ENCODE measurements at places on chromosomes 16 and 17.

- no peak for DNase-seq
Measured at GRCh38 chr17:57480438-57481196, 224.3 kb downstream of the MSI2 start.

GRCh38 chr16:47667956-47668355, 206.8 kb downstream of the PHKB start:
- DNase-seq = no peak

DNA sequence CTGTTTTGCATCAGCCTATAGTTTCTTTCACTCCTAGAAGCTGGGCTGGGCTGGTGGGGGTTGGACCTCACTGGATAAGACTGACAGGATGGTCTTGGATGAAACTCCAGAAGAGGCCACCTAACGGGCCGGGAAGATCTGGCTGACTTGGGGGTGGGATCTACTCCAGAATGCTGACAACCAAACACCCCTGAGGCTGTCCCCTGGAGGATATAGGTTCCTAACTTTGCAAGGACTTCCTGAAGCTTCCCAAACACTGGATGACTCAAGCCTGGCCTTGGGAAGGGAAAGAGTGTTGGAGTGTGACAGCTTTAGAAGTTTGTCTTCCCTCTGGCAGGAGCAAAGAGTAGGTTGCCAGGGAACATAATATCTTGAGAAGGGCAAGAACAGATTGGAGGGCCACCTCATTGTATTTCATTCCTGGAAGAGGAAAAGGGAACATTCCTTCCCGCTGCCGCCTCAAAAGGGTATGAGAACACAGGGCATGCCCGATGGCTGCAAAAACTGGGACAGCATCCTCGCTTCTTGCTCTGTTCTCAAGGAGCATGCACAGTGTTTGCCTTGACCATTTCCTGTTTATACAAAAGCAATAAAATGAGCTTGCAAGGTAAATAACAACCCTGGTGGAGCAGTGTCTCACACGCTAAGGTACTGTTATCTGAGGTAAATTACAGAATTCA, 6.8 kb upstream of the CYB5B start:
- no peak for DNase-seq

GRCh38 chr17:35404360-35404759, 27.9 kb downstream of the SLFN12 start:
- no peak for DNase-seq

GRCh38 chr17:83069931-83070742, 9.3 kb upstream of the METRNL start:
- DNase-seq = no peak
